ENCODE measurements at places on chromosomes 16 and 17.

DNA sequence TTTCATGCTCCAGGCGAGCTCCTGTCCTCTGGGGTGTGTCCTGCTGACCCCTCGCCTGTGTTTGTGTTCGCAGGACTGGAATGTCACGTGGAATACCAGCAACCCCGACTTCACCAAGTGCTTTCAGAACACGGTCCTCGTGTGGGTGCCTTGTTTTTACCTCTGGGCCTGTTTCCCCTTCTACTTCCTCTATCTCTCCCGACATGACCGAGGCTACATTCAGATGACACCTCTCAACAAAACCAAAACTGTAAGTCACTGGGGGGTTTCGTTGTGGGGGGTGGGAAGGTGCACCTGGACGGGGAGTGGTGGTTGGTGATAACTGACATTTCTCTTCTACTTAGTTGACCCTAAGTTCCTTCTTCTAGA lies 58.3 kb downstream of the ABCC1 start:
- DNase-seq: no peak

GRCh38 chr16:74868501-74868900 lies 93.9 kb upstream of the FA2H start:
- no peak for DNase-seq

DNA sequence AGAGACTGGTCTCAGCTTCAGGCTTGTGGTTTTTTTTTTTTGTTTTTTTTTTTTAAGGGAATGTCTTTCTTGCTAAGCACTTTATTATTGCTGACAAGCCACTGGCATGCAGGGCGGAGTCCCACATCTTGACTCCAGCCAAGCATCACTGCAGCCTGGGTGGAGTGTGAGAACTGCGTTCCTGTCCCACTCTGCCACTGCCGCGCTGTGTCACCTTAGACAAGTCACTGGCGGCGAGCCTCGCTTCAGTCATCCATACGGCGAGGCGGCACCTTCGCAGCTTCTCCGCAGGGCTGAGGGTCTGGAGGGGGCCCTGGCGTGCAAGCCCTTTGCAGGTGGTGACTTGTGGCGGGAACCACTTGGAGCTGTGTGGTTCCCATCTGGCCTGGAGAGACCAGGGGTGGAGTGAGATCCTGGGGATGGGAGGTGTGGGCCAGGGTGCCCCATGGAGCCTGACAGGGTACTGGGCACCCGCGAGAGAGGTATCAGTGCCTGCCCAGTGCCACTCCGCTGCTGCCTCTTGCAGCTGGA lies 99.1 kb upstream of the CIBAR2 start:
- DNase-seq: no peak

DNA sequence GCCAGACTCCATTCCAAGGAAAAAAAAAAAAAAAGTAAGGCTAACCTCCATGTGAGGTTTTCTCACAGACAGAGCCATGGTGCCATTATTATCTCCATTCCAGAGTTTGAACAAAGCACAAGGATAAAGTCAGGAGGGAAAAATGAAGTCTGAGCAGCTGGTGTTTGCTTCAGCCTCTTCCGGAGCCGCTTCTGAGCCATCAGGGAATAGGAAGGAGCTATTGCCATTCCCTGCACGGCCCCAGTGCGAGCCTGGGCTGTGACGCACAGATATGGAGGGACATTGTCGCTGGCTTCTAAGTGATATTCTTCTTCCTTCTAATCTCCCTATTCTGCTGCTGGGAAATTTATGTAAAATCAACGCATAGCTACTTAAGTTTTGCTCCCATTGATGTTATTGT lies 69.5 kb upstream of the PIRT start:
- DNase-seq: no peak

DNA sequence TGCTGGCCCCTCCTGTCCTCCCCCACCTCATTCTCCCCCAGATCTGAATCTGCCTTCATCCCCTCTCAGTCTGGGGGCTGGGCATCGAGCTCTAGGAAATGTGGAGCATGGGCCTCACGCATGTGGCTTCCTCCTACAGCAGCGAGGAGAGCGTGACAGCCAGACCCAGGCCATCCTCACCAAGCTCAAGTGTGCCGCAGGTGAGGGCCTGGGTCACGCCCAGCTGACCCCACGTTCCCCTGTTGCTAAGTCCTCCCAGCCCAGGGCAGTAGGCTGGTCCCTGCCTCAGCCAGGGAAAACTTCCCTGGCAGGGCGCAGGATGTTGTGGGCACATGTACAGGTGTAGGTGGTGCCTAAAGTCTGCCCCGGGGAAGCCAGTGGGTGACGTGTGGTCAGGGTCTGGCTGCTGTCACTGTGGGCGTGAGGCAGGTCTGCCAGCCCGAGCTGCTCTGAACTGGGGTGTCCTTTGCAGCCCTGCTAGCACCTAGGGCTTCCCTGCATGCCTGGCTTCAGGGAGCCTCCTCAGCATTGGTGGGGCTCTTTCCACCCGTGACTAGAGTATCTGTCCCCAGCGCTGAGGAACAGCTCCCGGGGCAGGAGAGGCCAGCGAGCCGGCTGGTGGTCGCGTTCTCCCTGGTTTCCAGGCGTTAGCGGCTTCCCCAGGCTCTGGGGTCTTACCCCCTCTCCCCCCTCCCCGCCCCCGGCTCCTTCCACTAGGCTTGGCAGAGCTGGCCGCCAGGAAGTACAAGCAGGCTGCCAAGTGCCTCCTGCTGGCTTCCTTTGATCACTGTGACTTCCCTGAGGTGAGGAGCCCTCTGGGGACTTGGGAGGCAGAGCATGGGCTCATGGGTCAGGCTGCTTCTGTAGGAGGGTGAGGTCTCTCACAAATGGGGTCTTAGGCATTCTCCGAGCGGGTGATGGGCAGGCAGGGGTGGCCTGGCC lies 3.6 kb downstream of the GPS1 start:
- no peak for DNase-seq

DNA sequence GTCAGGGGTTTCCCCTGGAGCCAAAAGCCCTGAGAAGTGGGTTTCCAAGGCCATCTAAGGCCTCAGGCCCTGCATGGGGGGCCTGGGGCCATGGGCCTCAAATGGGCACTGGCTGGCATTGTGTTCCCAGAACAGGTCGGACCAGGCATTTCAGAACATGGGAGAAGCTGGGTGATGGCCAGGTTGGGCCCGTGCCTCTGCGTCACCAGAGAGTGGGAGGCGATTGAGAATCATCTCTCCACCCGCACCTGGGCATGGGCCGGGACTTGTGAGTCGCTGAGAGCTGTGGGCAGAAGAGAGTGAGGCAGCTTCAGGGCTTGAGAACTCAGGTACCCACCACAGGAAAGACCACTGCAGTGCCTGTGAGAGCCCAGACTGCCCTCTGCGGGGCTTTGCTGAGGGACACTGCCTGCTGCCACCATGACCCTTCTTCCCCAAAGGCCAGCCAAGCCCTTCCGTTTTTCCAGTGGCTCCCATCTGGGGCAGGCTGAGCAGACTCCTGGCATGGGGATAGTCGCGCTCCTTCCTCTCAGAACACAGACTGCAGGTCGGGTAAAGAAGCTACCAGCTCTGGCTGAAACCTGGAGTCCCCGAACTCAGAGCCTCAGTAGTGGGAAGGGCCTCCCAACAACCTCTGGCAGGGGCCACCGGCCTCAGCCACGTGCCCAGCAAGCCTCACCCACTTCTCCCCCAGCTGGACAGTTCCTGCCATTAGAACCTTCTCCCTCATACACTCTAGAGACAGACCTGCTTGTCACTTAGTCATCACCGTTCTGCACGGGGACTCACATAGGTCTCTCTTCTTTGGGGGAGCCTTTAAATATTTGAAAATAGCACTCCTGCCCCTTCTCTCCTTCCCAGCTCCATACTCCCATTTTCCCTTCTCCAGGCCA lies 1.6 kb downstream of the RAB11FIP4 start:
- no peak for DNase-seq

- no peak for DNase-seq
Measured at GRCh38 chr17:28018439-28019070, 23.9 kb upstream of the NLK start.

- DNase-seq: no peak
Measured at GRCh38 chr17:34443619-34444469, 80.8 kb upstream of the CCL1 start.

GRCh38 chr16:2519711-2520080 lies 475 bp upstream of the AMDHD2 start:
- no peak for DNase-seq

DNA sequence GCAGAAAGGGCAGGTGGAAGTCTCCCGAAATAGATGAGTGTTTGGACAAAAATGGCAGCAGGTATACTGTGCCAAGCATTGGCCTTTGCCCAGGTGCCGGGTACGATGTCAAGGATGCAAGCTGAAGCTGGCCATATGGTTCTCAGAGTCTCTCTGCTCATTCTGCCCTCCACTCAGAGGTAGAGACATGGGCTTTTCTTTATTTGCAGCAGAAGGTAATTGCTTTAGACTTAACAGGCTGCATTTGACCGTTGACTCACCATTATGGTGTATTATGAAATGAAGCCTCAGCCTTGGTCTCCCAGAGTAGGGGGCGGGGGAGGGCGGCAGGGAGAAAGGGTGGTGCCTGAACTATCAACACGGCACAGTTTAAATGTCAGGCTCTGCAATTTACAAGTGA lies 969.1 kb upstream of the EEF2KMT start:
- DNase-seq: no peak

GRCh38 chr17:36474571-36474970 lies 11.9 kb upstream of the ZNHIT3 start:
- no peak for DNase-seq

GRCh38 chr16:63690961-63691360 lies 1430.9 kb downstream of the CDH11 start:
- no peak for DNase-seq

DNA sequence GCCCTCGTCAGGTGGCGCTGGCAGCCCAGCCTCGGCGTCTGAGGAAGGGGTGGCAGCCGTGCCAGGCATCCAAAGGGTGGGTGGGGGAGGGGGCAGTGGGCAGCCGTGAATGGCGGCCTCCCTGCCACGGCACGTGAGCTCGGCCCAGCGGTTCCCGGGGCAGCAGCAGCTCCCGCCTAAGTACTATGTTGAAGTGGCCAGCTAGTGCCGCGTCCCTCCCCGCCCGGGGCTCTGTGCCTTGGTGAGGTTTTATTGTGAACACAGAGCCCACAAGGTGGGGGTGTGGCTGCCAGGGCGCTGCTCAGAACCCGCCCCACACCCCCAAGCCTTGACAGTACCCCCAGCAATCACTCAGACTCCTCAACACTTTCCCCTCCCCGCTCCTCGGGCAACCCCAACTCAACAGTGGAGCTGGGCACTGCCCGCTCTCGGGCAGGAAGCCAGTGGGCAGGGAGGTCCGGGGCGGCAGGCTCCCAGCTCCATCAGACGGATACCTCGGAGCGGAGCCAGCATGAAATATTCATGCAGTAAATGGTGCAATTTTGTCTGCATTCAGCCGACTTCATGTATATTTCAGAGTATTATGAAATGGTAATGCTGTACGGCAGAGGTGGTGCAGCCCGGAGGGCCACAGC lies 80.4 kb downstream of the ENGASE start:
- DNase-seq: no peak

DNA sequence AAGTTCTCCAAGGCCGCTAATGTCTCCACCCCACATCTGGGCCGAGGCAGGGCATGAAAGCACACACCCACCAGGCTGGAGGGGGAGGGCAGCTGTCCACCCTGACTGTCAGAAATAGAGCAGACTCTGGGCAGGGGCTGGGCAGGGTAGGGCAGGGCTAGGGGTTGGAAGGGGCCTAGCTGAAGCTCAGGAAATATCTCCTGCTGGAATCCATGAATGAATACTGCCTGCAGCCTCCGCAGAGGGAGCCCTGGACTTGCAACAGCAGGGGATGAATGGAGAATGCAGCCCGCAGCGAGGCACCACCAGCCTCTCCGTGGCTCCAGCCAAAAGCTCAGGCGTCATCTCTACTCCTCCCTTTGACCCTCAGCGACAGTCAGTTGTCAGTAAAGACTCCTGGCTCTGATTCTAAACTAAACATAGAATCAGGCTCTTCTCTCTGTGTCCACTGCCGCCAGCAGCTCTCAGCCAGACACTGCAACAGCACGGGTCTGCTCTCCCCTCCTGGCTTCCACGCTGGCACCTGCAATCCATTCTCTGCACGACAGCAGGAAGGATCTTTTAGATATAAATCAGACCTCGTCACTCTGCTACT lies 23.9 kb upstream of the NGFR start:
- DNase-seq: no peak

DNA sequence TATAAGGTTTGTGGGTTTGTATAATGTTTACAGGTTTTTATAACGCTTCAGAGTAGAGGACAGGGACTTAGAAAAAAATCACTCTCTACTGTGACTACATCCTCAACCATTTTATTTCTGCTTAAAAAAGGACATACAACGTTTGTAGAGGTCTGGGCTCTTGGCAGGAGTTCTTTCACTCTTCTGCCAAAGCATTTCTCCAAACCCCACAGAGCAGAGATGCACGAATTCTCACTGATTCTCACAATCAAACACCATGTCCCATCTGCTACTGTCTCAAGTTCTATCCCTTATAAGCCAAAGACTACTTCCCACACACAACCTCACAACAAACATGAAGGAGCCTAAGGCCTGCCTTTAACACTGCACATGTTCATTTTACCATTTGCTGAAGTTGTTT lies 7.0 kb upstream of the ANKFY1 start:
- no peak for DNase-seq

- DNase-seq: no peak
Measured at GRCh38 chr17:15502369-15503112, 35.1 kb upstream of the CDRT4 start.

DNA sequence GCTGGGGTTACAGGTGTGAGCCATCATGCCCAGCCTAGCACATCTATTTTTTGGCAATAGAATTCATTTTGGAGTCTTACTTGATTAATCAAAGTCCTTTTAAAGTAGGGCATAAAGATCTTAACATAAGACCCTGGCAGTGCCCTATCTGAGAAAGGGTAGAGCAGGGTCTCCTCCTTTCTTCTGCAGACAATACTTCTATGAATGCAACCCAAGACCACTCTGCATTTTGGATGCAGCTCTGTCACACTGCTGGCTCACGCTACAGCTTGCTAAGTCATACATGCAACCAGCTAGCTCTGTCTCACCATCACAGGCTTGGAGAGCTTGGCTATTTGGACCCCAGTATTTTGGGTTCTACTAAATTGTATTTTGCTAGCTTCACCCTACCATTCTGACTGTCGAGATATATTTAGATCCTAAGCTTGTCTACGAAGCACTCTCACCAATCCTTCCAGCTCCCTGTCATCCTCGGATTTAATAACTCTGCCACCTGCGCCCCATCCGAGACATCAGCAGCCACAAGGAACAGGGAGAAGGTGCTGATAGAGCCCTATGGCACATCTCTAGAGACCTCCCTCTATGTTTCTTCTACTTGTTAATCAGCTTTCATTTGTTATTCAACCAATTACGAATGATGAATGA lies 45.1 kb downstream of the RBFOX3 start:
- no peak for DNase-seq

Data from cortex of kidney (tissue), 1 donor.